Activated naive CD4-positive, alpha-beta T cell treated with anti-CD3 and anti-CD28 coated beads for 36 hours (primary cell): ENCODE measurements at places on chromosomes 3 and 15. TPM values are rescaled to one million over a fixed set of nuclear protein-coding genes. Genes with fewer than 3 reads are reported as not detected.
A peak's percentile ranks its signal among the peaks of the same experiment; 100 is the strongest.

Gene ITPKA
- total RNA-seq = 1.0 TPM

Gene GATM
- total RNA-seq = 1.2 TPM

Gene CCDC50
- total RNA-seq = 5.3 TPM

DNA sequence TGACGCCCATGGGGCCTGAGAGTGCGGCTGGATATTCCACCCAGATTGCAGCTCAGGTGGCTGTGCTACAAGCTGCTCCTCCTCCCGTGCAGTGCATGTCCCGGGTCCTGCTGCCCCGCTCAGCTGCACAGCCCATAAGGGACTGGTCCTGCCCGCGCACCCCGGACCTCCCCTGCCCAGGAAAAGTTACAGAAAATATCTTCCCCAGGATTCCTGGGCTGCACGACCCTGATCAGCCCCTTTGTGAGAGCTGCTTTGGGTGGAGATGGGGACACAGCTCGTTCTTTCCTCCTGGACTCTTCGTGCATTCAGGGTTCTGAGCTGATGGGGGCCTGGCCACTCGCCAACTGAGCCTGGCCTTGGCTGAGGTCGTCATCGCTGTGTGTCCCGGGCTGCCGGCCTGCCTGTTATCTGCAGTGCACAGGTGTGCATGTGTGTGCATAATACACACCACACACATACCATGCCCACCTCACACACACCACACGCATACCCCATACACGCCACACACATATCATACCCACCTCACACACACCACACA, 28.8 kb downstream of the APBA2 start:
- DNase-seq = peak; percentile 3

- DNase-seq = peak; percentile 47
Observed at GRCh38 chr3:18559331-18559842, 134.2 kb upstream of the SATB1 start.

- DNase-seq = peak; percentile 95
Observed at GRCh38 chr15:31347067-31347975, 20.7 kb downstream of the KLF13 start.
